ENCODE measurements at places on chromosomes 3 and 15. TPM values are rescaled to one million over a fixed set of nuclear protein-coding genes. Genes with fewer than 3 reads are reported as not detected.

DNA sequence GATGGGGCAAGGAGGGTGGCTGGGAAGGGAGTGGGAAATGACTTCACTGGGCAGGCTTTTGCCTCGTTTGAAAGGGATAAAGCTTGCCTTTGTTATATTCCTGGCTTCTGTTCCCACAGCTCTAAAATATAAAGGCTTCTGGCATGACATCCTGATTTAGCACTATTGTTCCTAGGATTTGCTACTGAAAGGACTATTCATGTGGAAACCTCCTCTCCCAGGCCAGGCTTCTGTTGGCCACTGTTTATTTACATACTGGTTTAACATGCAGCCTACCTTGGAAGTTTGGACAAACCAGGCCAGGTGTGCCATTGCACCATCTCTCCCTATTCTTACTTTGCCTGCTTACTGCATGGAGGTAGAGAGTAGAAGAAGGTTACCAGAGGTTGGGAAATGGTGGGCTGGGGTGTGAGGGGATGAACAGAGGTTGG, 2.4 kb upstream of the LMCD1 start:
- no peak for DNase-seq

DNA sequence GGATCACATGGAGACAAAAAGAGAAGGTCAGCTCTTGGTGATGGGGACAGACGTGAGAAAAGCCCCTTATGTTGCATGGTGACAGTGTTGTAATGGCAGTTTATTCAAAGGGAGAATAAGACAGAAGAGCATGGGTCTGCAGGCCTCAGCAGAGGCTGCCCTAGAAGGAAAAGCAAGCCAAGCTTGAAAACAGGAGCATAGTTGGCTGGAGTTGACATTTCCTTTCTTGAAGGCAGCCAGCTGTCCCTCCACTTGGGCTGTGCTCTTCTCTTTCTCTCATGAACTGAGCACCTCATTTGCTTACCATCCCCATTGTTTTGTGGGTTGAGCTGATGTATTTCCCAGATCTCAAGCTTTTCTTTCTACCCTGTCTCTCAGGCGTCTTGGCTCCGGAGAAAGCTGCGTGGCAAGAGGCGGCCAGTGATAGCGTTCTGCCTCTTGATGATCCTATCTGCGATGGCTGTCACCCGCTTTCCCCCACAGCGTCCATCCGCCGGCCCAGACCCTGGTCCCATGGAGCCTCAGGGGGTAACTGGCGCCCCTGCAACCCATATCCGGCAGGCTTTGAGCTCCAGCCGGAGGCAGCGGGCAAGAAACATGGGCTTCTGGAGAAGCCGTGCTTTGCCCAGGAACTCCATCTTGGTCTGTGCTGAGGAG, 52.9 kb downstream of the GASK1A start:
- DNase-seq, result no peak

GRCh38 chr3:149620291-149621020, 37.4 kb downstream of the WWTR1 start:
- DNase-seq, result no peak

The P3H2 gene
- total RNA-seq, result 3.3 TPM
